ENCODE measurements at places on chromosomes 6 and 20.

DNA sequence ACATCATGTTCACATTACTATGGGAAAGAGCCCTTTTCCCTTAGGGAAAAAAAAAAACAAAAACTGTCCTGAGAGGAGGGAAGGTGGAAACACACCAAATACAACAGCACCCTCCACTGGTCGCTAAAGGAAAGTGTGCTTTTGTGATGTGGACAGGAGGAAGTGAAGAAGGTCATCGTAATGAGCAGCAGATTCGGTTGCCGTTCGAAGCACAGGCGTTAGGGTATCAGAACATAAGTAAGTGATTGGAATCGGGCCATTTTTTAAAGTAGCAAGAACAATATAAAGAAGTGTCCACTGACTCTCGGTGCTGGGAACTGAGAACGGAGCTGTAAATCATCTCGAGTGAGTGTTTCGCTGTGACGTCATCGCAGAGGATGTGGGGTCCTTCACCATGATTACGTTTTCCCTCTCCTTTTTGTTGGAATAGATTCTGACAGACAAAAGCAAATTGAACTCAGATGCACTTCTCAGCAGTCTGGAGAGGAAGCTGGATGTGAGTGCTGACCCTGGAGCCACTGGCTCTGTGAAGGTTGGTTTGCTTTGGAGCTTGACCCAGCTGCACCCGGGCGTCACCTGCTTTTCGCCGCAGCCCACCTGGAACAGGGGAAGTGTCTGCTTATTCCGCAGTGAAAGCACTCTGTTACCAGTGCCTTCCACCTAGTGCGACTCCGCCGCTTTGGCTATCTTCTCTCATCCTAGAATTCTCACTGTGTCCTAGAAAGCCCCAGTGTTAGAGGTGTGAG lies 203.6 kb upstream of the GMDS start:
- peak overlapping the region; percentile 47 for H3K4me3 ChIP-seq
- H3K4me1 ChIP-seq: peaks cover 16% of the 10 kb centered on the region
- H3K27ac ChIP-seq: peak overlapping the region; percentile 38
- no peaks in the 10 kb centered on the region for H3K27me3 ChIP-seq
- DNase-seq: peak; percentile 40

DNA sequence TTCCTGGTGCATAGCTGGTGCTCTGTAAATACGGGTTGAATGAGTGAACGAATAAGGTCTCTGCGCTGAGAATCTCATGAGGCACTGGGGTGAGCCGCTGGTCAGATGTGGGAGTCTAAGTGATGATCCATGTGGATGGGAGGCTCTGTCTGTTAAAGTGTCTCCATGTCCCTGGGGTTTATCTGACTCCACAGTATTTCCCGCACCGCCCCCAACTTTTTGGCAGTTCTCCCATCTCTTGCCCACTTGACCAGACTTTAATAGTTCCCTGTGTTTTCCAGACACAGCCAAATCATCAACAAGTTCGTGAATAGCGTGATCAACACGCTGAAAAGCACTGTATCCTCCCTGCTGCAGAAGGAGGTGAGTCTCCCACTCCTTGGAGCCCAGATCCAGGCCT lies 9.9 kb downstream of the BPIFA2 start:
- H3K4me3 ChIP-seq: no peak overlapping the region
- no peak overlapping the region for H3K27ac ChIP-seq
- H3K27me3 ChIP-seq: no peaks in the 10 kb centered on the region
- no peaks in the 10 kb centered on the region for H3K36me3 ChIP-seq
- no peaks in the 10 kb centered on the region for H3K4me1 ChIP-seq

- H3K27ac ChIP-seq: no peak overlapping the region
- H3K36me3 ChIP-seq: no peaks in the 10 kb centered on the region
- DNase-seq: no peak
- no peak overlapping the region for H3K4me3 ChIP-seq
- H3K4me1 ChIP-seq: no peaks in the 10 kb centered on the region
These were observed 46.5 kb upstream of the SHLD1 start for GRCh38 chr20:5703681-5704101.

- no peaks in the 10 kb centered on the region for H3K4me1 ChIP-seq
- H3K27me3 ChIP-seq: no peaks in the 10 kb centered on the region
- no peak overlapping the region for H3K27ac ChIP-seq
These were observed 56.5 kb upstream of the ADTRP start for GRCh38 chr6:11835065-11835464.

GRCh38 chr6:3321875-3322274 lies 63.1 kb downstream of the PSMG4 start:
- H3K4me3 ChIP-seq: no peak overlapping the region
- H3K36me3 ChIP-seq: no peaks in the 10 kb centered on the region
- H3K27ac ChIP-seq: no peak overlapping the region
- H3K4me1 ChIP-seq: peaks cover 5% of the 10 kb centered on the region
- no peaks in the 10 kb centered on the region for H3K27me3 ChIP-seq

All from tibial artery (tissue), 4 donors.